Activated CD4-positive, alpha-beta T cell treated with anti-CD3 and anti-CD28 coated beads, Interleukin-2, amount 10 ng/mL, durations not matched to agents 7 days and 5 days (primary cell): ENCODE measurements at places on chromosomes 1 and 21. TPM values are rescaled to one million over a fixed set of nuclear protein-coding genes. Genes with fewer than 3 reads are reported as not detected.

LMX1A gene
- total RNA-seq, result not detected

- H3K4me3 ChIP-seq, result peak overlapping the region; percentile 66
- H3K27ac ChIP-seq, result no peak overlapping the region
- peaks cover 19% of the 10 kb centered on the region for H3K4me1 ChIP-seq
- no peaks in the 10 kb centered on the region for H3K36me3 ChIP-seq
- no peak for DNase-seq
- no peaks in the 10 kb centered on the region for H3K27me3 ChIP-seq
Observed at GRCh38 chr1:1907098-1907736, 7.8 kb upstream of the CALML6 start.

DNA sequence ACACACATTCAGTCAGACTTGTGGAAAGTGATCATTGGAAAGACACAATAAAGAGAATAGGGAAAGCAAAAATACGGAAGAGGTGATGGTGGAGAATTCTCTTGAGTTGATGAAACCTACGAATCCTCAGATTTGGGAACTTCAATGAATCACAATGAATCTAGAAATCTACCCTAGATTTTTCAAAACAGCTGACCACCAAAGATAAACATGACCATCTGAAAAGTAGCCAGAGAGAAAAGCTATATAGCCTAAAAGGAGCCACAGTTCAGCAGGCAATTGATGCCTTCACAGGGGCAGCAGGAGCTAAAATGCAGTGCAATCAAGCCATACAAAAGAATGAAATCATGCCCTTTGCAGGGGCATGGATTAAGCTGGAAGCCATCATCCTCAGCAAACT lies 170.6 kb upstream of the RUNX1 start:
- H3K27ac ChIP-seq, result no peak overlapping the region
- no peak for DNase-seq
- peaks cover 34% of the 10 kb centered on the region for H3K4me1 ChIP-seq
- peaks cover 9% of the 10 kb centered on the region for H3K36me3 ChIP-seq
- no peak overlapping the region for H3K4me3 ChIP-seq

SPRR2B gene
- not detected for total RNA-seq

DNA sequence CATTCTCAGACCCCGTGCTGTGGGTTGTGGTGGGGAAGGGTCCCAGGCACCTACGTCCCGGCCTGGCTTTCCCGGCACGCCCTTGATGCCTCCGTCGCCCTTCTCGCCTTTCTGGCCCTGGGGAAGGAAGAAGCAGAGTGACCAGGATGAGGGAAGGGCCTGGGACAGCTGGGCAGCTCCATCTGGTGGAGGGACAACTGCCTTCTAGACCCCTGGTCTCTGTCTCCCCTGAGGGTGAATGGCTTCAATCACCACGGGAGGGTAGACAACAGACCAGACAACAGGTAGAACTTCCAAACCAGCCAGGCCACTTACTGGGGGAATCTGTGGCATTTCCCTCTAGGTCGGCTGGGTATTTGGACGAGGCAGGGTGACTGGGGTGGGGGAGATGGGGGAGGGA lies 11.9 kb downstream of the COL16A1 start:
- no peaks in the 10 kb centered on the region for H3K36me3 ChIP-seq
- H3K27ac ChIP-seq, result no peak overlapping the region
- no peak overlapping the region for H3K4me3 ChIP-seq
- DNase-seq, result no peak
- H3K4me1 ChIP-seq, result no peaks in the 10 kb centered on the region

GRCh38 chr1:163056831-163057230 lies 12.3 kb upstream of the RGS4 start:
- H3K27me3 ChIP-seq, result peaks cover 8% of the 10 kb centered on the region
- H3K27ac ChIP-seq, result no peak overlapping the region
- H3K4me3 ChIP-seq, result no peak overlapping the region
- H3K36me3 ChIP-seq, result no peaks in the 10 kb centered on the region
- DNase-seq, result no peak

FCMR gene
- total RNA-seq, result 157 TPM

DNA sequence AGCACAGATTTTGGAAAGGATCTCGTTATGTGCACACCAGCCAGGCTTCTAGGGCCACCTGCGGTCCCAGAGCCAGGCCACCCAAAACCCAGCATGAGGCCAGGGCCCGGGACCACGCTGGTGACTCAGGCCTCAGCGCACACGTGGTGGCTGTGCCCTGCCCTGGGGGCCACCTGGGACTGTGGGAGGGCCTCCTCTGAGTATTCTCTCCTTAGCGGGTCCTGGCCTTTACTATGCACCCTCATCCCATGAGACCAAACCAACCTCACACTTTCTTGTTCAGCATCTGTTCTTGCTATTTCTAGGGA lies 9.9 kb downstream of the WNT9A start:
- H3K27ac ChIP-seq, result no peak overlapping the region
- H3K4me3 ChIP-seq, result no peak overlapping the region
- no peaks in the 10 kb centered on the region for H3K4me1 ChIP-seq

GRCh38 chr1:160353223-160353622 lies 10.0 kb downstream of the NCSTN start:
- no peak overlapping the region for H3K4me3 ChIP-seq
- peaks cover 4% of the 10 kb centered on the region for H3K4me1 ChIP-seq
- H3K36me3 ChIP-seq, result peaks cover 77% of the 10 kb centered on the region

ACKR1 gene
- not detected for total RNA-seq

- DNase-seq, result no peak
- no peak overlapping the region for H3K27ac ChIP-seq
- no peaks in the 10 kb centered on the region for H3K27me3 ChIP-seq
- H3K4me1 ChIP-seq, result no peaks in the 10 kb centered on the region
- H3K36me3 ChIP-seq, result no peaks in the 10 kb centered on the region
- no peak overlapping the region for H3K4me3 ChIP-seq
Observed at GRCh38 chr1:178188306-178188705, 94.4 kb downstream of the RASAL2 start.

DNA sequence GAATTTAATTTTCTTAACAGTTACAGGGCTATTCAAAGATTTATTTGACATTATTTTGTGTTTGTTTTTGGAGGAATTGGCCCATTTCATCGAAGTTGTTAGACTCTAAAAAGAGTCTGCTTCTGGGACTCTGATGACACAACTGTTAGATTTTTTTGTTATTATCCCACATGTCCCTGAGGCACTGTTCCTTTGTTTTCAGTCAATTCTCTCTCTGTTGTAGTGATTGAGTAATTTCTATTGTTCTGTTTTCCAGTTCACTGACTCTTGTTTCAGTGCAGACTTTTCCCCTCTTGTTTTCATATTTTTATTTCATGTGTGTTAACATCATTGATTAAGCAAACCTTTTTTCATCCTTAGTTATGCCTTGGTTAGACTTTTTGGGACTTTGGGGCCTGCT lies 325.0 kb downstream of the ZNF326 start:
- H3K27ac ChIP-seq, result no peak overlapping the region
- no peak overlapping the region for H3K4me3 ChIP-seq
- no peak for DNase-seq
- no peaks in the 10 kb centered on the region for H3K4me1 ChIP-seq
- no peaks in the 10 kb centered on the region for H3K36me3 ChIP-seq
- H3K27me3 ChIP-seq, result peaks cover 2% of the 10 kb centered on the region

- H3K4me3 ChIP-seq, result peak overlapping the region; percentile 69
- peak overlapping the region; percentile 98 for H3K27ac ChIP-seq
- H3K27me3 ChIP-seq, result no peaks in the 10 kb centered on the region
- DNase-seq, result no peak
- peaks cover 96% of the 10 kb centered on the region for H3K4me1 ChIP-seq
Observed at GRCh38 chr1:25023826-25024225, 93.8 kb upstream of the RUNX3 start.

DNA sequence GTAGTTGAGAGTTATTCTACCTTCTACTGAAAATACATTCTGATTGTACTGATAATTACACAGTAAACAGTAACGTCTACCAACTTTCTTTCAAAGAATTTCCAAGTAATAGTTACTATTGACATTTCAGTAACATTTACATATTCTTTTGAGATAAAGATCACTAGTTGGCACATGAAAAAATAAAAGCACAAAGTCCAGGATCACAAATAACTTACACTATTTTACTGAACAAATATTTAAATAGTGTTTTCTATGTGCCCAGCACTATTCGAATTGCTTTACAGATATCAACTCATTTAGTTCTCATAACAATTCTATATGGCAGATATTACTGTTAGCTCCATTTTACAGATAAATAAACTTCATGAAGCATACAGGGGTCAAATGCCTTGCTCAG lies 126.4 kb downstream of the TTLL7 start:
- H3K27me3 ChIP-seq, result peaks cover 3% of the 10 kb centered on the region
- H3K4me1 ChIP-seq, result no peaks in the 10 kb centered on the region
- H3K36me3 ChIP-seq, result no peaks in the 10 kb centered on the region
- H3K4me3 ChIP-seq, result no peak overlapping the region
- H3K27ac ChIP-seq, result no peak overlapping the region

ATP13A2 gene
- total RNA-seq, result 59.4 TPM

PLCH2 gene
- total RNA-seq, result 16.7 TPM

DNA sequence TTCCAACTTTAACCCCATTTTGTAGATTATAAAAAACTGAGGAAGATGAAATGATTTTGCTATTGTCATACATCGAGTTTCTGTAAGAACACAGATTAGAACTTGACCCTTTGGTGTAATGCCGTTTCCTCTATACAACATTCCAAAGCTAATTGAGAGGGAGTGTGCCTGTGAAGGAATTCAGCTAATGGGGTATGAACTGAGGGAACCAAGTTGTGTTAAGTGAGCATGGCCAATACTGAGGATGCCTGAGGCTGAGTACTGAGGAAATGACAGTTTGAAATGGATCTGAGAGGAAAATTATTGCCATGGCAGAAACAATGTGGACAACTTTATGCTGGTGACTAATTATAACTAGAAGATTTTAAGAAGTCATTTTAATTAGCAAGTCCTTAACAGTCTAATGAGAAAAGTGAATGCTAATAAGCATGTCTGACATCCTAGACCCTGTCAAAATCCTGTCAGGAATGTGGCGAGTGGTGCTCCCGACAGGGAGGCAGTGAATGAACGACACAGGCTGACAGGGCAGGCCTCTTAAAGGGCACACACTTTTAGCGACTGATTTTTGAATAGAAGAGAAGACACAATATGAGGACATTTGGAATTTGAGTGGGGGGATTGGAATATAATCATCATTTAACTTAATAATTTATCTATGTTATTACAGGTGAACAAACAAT lies 262.5 kb downstream of the HLX start:
- no peak overlapping the region for H3K27ac ChIP-seq
- DNase-seq, result no peak
- H3K36me3 ChIP-seq, result no peaks in the 10 kb centered on the region
- H3K4me3 ChIP-seq, result no peak overlapping the region
- no peaks in the 10 kb centered on the region for H3K4me1 ChIP-seq
